ENCODE measurements at places on chromosomes 4 and X. TPM values are rescaled to one million over a fixed set of nuclear protein-coding genes. Genes with fewer than 3 reads are reported as not detected.
A peak's percentile ranks its signal among the peaks of the same experiment; 100 is the strongest.

DNA sequence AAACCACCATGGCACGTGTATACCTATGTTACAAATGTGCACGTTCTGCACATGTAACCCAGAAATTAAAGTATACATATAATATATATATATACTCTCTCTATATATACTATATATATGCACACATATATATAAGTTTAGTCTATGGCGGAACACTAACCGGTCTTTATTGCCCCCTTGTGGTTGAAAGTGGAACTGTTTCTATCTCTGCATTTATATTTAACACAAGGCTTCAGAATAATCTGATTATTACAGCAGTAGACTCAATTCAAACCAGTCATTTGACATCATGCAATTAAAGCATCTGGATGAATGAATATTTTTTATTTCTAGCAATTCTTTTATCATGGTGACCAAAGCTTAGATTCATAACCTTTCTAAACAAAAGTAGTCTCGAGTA, 14.6 kb downstream of the RAB9B start:
- no peak for DNase-seq

Gene STOX2
- 0.27 TPM for polyA plus RNA-seq

- DNase-seq = no peak
Measured at GRCh38 chr4:51884606-51885005, 41.7 kb downstream of the DCUN1D4 start.

Gene FOXR2
- polyA plus RNA-seq = not detected

Gene HTR2C
- polyA plus RNA-seq = not detected

Gene FGFR3
- polyA plus RNA-seq = 1.0 TPM

- no peak for DNase-seq
Measured at GRCh38 chrX:63424063-63424462, 72.9 kb upstream of the SPIN4 start.

Gene GASK1B
- 4.9 TPM for polyA plus RNA-seq

- DNase-seq = peak; percentile 59
Measured at GRCh38 chr4:56757821-56758411, 63.6 kb downstream of the SPINK2 start.
